NT2/D1 (cell line): ENCODE measurements at places on chromosomes 12 and 14.

DNA sequence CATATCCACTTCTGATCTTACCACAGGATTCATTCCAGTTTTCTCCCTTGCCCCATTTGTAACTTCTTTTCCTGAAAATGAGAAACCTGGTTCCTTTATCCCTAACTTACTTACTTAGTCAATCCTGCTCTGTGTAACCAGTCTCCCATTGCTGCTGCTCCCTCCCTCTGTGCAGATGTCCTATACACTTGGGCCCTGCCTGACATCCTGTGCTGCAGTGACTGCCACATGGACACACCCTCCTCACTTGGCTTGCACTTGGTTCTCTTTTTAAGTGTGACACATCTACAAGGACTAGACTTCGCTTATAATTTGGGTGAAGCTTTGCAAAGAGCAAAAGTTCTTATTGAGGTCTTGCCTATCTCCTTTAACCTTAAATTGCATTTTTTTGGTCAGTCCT lies 51.4 kb downstream of the FGD4 start:
- no peak for DNase-seq

GRCh38 chr14:51554953-51555352 lies 96.8 kb upstream of the FRMD6 start:
- DNase-seq, result no peak

GRCh38 chr12:58554522-58555157 lies 365.7 kb downstream of the LRIG3 start:
- no peak for DNase-seq

GRCh38 chr14:52063052-52063462 lies 5.8 kb downstream of the NID2 start:
- DNase-seq, result no peak
